ENCODE measurements at places on chromosomes 2 and 18. TPM values are rescaled to one million over a fixed set of nuclear protein-coding genes. Genes with fewer than 3 reads are reported as not detected.

Gene CIB4
- total RNA-seq, result not detected

Gene THAP4
- 12.0 TPM for total RNA-seq

Gene CELF4
- total RNA-seq, result 50.9 TPM

Gene CARF
- 20.9 TPM for total RNA-seq

Gene GULP1
- 64.2 TPM for total RNA-seq

Gene PCARE
- total RNA-seq, result under 0.01 TPM

Gene FAM168B
- total RNA-seq, result 107 TPM

Gene NR4A2
- 6.1 TPM for total RNA-seq

Gene SERPINB13
- total RNA-seq, result under 0.01 TPM

Gene MAP3K20
- total RNA-seq, result 9.1 TPM
